ENCODE measurements at places on chromosomes 13 and 19.

DNA sequence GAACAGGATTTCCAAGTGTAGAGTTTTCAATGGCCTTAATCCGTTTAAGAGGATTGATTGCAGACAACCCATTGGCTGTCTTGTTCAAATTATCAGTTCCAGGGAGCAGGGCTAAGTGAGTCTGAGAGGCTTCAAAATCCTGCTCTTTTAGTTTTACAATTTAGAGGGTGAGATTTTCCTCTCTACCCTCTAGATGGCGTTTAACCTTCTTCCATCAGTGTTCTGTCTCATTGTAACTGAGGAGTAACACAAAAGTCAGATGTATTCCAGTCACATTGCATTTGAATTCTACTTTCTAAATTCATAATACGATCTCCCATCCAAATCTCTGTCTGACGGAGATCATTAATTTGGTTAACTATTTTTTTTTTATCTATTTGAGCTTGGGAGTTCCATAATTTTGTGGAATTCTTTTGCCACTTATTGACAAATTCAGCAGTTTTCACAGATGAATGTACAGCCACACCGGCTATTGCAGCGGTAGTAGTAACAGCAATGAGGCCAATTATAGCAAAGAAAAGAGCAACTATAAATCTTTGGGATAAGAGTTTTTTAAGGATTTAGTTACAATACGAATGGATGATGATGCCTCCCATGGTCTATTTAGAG lies 7.8 kb upstream of the C19orf84 start:
- no peak for DNase-seq

DNA sequence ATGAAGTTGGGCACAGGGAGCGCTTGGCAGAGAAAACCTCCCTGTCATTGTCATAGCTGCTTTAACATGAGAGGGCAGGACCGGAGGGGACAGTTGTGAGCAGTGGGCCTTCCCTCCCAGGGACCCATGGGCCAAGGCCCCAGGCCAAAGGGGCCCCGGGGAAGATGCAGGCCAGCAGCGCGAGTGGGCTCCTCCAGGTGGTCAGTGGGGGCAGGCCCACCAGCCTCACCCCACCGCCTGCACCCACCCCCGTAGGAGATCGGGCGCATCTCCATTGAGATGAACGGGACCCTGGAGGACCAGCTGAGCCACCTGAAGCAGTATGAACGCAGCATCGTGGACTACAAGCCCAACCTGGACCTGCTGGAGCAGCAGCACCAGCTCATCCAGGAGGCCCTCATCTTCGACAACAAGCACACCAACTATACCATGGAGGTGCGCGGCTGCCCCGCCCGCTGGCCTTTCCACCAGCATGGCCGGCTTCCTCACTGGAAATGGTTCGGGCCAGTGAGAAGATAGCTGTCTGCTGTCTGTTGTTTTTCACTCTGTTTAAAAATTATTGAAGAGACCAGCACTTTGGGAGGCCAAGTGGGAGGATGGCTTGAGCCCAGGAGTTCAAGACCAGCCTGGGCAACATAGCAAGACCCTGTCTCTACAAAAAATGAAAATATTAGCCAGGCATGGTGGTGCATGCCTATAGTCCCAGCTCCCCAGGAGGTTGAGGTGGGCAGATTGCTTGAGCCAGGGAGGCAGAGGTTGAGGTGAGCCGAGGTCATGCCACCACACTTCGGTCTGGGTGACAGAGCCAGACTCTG lies 18.6 kb downstream of the CAPN12 start:
- DNase-seq, result no peak

- DNase-seq, result no peak
Observed at GRCh38 chr19:7981199-7981598, 24.2 kb downstream of the ELAVL1 start.

DNA sequence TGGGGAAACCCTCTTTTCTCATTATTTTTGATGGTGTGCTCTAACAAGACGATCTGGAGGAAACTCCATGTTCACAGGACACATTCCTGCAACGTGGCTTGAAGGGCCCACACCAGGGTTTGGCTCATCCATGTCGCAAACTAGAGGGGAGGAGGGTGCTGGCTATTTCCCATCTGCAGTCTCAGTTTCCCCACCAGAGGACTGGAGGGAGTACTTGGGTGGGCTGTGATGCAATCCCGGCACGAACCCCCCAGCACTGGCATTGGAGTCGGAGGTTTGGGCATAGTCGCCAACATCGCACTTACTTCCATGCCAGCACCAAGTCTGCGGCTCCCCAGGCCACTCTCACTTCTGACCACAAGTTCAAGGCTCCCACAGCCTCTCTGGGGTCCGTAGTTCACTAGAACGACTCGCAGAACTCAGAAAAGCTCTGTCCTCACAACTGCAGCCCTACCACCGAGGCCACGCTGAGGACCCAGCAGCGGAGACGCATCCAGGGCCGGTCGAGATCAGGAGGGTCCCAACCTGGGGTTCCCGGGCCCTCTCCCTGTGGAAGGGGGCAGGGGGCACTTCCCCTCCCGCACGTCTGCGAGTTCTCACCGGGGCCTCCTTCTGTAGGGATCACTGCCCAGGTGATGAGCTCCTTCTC lies 165.6 kb upstream of the SOX1 start:
- DNase-seq, result no peak

GRCh38 chr13:40306817-40307216 lies 359.6 kb downstream of the FOXO1 start:
- no peak for DNase-seq

DNA sequence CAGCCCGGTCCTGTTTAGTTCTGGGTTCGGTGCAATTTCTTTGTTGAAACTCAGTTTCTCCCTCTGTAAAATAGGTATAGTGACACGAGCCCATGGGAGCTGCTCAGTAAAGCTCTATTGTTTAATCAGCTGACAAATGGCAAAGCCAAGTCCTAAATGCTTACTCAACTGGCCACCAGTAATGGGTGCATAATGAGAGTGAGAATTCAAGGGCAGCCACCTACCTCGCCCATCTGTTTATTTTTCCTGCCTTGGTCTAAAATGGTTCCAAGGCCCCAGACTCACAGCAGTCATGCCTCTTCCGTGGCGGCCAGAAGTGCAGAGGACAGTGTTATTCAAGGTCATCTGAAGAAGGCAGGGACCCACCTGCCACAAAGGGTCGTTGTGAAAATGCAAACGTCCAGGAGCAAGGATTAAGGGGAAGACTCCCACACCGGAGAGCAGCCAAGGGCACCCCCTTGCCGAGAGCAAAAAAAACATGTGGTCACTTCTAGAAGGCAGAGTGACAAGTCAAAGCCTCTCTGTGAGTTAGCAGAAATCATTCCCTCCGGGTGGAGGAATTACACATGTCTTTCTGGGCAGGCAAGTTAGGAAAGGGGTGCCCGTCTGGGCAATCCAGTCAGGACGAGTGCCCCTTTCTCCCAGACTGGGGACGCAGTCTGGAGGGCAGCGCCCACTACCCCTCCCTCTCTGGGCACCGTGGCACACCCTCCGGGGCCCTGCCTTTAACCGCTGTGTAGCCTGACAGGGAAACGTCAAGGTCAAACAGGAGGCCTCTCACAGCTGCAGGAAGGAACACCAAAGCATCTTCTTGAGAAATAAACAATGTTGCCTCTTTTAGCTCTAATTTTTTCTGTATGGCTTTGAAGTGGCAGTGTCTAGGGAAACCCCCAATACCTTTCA lies 186.2 kb downstream of the FOXO1 start:
- no peak for DNase-seq

GRCh38 chr19:7550987-7551761 lies 15.7 kb downstream of the PNPLA6 start:
- DNase-seq, result no peak

- no peak for DNase-seq
Observed at GRCh38 chr13:111914241-111915103, 152.5 kb upstream of the SOX1 start.

GRCh38 chr13:23811366-23812062 lies 77.7 kb downstream of the MIPEP start:
- DNase-seq, result no peak

- DNase-seq, result no peak
Observed at GRCh38 chr19:45152504-45153338, 8.1 kb downstream of the NKPD1 start.

DNA sequence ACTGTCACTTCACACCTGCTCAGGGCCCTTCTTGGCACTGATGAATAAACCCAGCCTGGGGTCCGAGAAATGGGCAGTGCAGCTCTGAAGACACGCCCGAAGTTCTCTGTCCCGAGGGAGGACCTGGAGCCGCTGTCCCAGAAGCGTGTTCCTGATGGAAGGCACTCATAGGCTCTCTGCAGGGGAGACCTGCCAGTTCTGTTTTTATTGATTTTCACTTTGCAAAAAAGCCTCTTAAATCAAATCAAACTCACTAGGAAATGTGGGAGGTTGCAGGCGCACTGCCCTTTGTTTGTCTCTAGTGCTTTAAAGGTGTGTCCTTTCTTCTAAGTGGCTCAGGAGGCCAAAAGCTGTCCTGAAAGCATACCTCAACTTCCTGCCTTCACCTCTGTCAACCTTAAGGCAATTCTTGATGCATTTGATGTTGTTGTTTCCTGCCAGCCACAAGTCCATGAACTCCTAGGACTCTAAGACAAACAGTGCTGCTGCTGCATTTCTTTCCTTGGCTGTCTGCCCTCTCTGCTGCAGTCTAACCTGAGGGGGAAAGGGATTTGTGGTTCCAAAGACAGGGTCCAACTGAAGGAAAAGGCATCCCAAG lies 663.2 kb downstream of the UQCRFS1 start:
- no peak for DNase-seq

DNA sequence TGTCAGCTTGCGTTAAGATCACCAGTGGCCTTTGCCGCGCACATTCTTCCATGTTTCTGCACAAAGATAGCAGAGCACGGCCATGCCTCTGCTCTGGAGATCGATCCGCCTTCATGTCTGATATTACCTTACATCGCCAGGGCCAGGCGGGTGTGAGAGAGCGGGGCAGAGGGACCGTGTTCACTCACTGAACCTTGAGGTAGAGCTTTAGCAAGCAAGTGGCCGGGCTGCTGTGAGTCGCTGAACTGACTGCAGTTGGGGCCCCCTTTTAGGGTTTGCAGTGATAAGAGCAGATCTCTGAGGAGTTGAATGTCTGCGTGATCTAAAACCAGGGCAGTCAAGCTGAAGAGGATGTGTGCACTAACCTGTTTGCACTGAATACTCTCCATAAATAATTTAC lies 275.4 kb upstream of the OBI1 start:
- DNase-seq, result no peak

GRCh38 chr13:64819081-64819480 lies 2411.1 kb downstream of the PCDH9 start:
- DNase-seq, result no peak

DNA sequence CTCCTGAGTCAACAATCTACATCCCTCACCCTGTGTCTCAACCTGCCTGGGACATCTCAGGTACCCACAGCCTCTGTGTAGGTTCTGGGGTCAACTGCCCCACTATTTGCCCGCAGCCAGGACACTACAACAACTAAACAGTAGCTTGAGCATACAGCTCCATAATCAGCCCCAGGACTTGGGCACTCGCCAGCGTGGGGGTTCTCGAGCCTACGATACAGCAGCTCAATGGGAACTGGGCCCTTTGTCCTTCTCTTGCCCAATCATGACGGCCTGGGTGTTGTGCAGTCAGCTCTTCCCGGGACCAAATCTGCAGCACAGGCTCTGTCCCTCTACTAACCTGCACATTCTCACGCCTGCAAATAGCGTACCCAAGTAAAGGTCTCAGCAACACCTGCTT lies 1.3 kb downstream of the ZNF180 start:
- DNase-seq, result no peak

DNA sequence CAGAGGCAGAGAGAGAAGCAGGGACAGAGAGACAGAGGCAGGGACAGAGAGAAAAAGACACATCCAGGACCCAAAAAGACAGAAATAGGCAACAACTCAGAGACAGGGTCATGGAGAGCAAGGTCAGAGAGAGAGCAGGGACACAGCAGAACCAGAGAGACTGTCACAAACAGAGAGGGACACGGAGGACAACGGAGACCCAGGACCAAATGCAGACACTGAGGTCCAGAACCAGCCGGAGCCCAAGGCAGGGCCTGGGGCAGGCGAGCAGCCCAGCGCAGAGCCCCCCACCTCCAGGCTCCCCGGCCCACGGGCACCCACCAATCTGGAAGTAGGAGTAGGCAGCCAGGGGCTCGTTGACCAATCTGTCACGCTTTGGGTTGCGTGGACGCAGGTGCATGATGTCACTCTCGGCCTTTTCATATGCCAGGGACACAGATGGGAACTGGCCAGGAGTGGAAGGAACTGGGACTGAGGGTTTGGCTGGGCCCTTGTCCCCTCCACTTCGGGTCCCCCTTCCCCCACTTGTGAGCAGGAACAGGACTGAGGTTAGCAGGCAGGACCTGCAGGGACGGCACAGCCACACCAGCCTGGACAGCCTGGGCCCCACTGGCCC lies 8.1 kb downstream of the TMEM147 start:
- DNase-seq, result no peak

GRCh38 chr13:68345963-68346531 lies 1115.9 kb upstream of the PCDH9 start:
- no peak for DNase-seq

DNA sequence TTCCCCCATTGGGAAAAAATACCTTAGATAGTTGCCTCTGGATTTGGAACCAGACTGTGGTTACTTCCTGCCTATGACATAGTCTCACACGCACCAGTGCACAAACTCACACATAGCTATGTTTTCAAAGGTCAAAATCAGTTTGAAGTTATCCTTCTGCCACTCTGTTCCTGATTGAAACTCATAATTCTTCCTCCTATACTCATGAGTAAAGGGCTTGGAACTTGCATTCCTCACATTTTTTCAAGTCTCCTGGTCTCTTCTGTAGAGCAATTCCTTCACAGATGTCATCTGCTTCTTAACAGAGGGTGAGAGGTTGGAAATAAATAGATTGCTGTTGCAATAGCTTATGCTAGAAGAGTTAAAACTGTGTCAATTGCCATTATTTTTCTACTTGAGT lies 18.6 kb upstream of the POSTN start:
- no peak for DNase-seq

DNA sequence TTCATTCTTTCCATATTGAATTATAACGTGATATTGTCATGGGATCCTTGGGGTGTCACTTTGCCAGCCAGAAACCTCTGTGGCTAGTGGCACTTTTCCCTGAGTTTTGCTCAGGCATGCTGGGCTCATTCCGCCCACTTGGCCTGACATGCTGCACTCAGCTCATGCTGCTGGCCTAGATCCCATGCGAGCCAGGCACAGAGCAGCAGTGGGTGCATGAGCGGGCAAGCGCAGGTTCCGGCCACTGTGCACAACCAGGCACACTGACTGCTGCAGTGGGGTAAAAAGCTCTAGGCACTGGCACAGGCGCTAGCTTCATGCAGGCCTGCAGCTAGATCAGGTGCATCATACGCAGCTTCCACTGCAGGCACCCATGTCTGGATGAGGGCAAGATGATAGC lies 221.2 kb downstream of the MAB21L1 start:
- no peak for DNase-seq
